ENCODE measurements at places on chromosomes 5 and 9.

DNA sequence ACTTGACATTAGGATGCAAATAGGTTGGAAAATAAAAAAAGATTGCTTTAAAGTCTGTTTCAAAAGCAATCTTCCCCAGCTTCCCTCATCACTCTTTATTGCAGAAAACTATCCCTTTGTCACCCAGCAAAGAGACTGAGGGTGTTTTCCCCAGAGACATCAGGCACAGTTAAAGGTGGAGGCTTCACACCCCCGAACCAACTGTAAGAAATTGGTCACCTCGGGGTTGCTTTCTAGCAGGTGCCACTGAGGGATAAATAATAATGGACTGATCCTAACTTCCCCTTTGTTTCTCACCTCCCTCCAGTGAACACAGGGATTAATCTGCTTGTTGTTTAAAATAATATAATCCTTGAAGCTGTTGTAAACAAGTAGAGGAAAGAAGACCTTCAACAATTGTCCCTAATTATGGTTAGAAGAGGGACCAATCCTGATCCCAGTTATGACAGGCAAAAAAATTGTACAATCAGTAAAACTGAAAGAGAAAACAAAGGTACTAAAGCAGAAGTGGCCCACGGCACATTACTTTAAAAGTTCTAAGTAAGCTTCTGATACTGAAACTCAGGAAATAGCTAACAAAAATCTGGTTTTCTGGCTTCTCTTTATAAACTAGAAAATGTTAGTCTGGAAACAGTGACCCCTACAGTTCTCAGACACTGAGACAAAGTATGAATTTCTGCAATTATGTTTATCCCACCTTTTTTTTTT lies 6.6 kb upstream of the PCSK1 start:
- no peak for DNase-seq

DNA sequence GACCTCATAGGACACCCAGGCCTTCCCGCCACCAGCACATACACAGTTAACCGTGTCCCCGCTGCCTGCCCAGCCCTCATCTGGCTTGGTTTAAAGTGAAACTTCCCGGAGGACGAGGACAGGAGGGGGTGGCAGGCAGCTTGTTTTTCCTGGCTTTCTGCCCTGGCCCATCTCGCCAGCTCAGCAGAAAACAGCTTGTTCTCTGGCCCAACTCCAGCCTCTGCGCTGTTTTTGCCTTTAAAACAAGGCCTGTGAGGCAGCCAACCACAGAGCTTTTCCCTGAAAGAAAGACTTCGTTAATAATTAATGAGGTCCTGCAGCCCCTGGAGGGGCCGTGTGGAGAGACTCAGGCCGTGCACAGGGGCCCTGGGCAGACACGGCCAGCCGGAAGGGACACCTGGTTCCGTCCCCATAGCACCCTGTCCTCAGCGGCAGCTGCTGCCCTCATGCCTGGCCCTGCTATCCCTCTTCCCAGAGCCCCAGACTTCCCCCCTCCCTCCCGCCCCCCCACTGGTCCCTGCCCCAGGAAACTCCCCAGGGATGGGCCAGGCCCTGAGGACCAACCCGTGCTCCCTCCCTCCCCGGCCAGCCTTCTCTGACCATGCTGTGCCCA lies 108.7 kb downstream of the RXRA start:
- DNase-seq = no peak

DNA sequence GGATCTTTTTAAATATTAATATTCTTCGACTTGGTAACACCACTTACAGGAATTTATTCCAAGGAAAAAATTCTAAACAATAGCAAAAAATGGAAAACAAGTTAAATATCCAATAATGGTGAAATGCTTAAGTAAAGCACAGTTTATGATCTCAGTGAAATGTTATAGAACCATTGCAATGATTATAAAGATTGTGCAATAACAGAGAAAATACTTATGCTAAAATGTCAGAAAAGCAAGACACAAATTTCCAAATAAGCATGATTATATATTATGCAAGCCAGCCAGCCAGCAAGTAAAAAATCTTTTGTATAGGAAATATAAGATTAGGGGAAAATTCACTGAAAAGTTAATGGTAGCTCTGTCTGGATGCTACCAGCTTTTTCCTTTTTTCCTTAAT lies 102.7 kb upstream of the EFNA5 start:
- no peak for DNase-seq

DNA sequence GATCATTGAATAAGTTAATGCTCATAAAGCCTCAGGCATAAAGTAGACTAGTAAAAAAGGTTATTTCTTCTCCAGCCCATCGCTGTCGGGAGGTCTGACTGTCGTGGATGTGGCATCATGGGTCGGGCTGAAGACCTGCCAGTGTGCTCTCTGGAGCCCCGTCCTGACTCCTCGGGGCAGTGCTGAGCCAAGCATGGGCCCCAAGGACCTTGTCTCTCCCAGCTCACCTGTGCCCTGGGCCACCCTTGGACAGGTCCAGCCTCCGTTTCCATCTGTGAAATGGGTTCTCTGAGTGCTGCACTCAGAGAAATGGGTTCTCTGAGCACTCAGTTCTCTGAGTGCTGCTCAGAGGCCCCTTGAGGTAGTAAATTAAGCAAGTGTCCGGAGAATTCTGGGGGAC lies 269.0 kb downstream of the GADD45G start:
- no peak for DNase-seq

DNA sequence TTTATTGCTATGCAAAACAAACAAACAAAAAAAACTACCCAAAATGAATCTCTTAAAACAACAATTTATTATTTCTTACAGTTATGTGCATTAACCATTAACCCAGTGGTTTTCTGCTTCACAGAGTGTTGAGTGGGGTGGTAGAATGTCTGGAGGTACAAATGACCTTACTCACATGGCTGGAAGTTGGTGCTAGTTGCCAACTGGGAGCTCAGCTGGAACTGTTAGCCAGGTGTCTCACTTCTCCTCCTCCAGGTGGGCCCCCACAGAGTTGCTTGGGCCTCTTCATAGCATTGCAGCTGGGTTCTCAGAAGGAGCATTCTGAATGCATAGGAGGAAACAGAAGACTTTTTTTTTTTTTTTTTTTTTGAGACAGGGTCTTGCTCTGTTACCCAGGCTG lies 10.5 kb upstream of the B4GALT1 start:
- DNase-seq = no peak

GRCh38 chr5:172798422-172799215 lies 27.6 kb upstream of the DUSP1 start:
- no peak for DNase-seq

DNA sequence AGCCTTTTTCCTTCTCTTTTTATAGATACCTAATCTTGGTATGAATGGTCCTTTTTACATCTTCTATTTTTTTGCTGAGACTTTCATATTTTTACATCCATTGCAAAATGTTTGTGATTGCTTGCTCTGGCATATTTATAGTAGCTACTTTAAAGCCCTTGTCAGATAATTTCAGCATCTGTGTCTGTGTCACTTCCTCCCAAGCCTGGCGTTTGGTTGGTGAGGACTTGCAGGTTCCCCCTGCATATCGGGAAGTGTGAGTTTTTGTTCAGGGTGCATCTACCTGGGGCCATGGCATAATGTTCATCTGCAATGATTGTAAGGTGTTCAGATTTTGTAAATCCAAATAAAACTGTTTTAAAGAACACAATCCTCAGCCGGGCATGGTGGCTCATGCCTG lies 8.9 kb downstream of the FBXW5 start:
- no peak for DNase-seq

- peak; percentile 15 for DNase-seq
Measured at GRCh38 chr5:138438724-138439476, at the start of gene REEP2. TSS of gene REEP2 (plus strand) at chr5:138439057. CDS start at chr5:138439209, 152 bp downstream.

DNA sequence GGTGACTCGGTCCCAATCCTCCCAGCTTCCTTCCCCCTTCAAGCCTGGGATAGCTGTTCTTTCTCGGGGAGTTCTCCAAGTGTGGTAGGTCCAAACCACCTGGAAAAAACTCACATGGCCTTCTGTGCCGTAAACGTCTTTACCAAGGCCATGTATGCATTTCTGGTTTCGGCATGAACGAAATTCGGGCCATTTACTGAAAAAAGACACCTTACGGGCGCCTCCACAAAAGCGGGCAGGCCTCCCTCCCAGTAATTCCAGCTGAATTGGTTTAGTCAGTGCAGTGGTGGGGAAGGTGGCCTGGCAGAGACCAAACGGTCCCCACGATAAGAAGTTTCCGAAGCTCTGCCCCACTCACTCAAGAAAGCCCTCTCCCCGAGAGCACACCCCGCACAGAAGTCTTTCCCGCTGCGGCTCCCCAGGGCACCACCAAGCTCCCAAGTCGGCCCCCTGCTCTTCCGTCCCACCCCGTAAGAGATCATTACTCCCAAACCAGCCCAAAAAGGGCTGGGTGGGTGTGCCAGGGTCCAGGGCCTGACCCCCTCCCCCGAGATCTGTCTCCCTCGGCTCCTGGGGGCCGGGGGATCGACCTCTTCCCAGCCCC lies 86.3 kb upstream of the MELK start:
- no peak for DNase-seq

DNA sequence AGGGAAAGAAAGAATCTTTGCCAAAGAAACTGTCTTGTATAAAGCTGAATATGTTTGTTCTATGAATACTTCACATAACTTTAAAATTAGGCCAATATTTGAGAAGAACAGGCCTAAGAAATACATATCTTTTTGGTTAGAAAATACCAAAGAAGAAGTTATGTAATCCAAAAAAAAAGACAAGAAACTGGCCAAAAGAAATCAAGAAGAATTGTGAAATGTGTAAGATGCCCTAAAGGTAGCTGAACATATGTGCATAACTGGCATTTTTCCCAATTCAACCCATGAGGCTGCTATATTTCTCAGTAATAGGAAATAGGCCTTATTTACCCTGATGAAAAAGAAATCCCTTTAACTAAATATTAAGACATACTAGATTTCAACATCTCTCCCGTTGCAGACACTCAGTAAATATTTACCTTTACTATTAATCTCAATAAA lies 290.0 kb downstream of the CETN3 start:
- DNase-seq = no peak

- DNase-seq = no peak
Measured at GRCh38 chr5:139079225-139079990, 118.8 kb downstream of the SIL1 start.

DNA sequence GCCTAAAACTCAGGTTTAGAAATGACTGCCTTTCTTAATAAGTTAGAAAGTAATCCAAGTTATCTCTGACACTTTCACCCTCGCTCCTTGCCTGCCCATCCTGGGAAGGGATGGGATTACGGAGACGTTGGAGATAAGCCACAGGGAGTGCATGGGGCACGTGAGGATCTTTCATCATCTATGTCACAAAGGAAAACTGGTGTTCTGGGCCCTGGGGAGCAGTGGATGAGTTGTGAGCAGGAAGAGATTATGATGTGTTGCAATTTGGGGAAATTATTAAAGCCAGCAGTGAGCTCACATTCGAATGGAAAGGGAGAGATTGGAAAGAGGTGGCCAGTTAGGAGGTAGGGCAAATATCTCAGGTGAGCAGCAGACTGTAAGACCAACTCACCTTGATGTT lies 12.8 kb downstream of the AFAP1L1 start:
- DNase-seq = no peak

DNA sequence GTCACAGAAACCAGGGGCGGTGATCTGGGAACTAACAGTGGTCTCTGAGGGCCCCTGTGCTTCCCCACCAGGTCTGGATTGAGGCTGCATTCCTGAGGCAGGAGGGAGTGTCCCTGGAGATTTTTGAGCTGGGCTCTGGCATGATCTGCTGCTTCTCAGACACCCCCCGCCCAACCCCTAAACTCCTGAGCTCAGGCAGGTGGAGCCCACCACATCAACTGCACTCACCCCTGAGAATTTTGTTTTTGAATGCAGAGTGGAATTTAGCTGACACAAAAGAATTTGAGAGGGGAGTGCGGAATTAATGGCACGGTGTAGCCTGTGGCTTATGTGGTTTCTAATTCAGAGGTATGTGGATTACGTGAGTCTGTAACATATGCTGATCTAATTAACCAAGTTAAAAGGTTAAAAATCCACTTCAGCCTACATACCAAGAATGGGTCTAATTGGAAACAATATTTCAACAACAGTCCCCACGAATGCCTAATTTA lies 23.9 kb upstream of the CTSL start:
- DNase-seq = no peak

- no peak for DNase-seq
Measured at GRCh38 chr5:14341571-14342230, 198.6 kb downstream of the TRIO start.

- no peak for DNase-seq
Measured at GRCh38 chr5:2102819-2103776, 220.4 kb upstream of the IRX4 start.

DNA sequence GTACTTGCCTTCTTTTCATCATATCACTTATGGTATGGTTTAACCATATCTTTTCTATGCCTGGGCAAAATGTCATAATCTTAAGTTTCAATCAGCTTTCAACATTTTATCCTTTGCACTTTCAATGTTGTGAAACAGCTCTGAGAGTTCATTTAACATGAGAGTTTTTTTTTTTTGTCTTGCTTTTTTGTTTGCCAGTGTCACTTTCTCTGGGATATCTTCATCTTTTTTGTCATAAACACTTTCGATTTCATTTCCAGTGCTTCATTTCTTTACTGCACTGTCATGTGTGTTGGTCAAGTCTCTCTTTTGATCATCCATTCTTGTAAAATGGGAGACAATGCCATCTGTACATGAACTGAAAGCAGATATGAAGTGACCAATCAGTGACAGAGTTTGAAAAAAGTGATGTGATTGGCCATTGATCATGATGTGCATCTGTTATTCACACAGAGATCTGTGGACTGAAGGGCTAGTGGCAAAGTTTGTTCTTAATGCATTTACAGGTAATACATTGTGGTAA lies 7.5 kb upstream of the POU5F2 start:
- no peak for DNase-seq

DNA sequence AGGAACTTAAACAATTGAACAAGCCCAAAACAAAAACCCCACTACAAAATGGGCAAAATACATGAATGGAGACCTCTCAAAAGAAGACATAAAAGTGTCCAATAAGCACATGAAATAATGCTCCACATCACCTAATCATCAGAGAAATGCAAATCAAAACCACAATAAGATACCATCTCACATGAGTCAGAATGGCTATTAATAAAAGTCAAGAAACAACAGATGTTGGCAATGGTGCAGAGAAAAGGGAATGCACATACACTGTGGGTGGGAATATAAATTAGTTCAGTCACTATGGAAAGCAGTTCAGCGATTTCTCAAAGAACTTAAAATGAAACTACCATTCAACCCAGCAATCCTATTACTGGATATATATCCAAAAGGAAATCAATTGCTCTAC lies 337.4 kb upstream of the GRIA1 start:
- no peak for DNase-seq

GRCh38 chr5:167710444-167711073 lies 580.9 kb upstream of the WWC1 start:
- DNase-seq = no peak

DNA sequence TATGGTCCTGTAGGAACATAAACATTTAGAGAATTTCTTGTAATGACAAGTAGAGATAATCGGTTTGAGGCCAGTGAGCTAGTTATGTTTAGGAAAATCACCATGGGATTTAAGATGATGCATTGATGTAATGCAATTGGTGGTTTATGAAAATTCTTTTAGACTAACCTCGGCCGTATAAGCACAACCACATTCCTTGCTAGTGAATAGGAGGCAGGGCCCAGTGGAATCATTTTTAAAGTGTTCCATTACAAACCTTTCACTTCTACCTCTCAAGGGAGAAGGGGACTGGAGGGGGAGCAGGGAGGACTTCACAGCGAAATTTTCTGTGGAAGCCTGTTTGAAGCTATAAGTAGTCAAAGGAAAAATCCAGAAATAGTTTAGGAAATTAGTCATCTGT lies 71.8 kb upstream of the NFIL3 start:
- DNase-seq = no peak

Data from stimulated activated CD8-positive, alpha-beta memory T cell treated with anti-CD3 and anti-CD28 coated beads, Interleukin-7, amount 100 ng/mL, for 1 hour (primary cell).